Sigmoid colon (tissue), 7 donors: ENCODE measurements at places on chromosomes 5 and 9.

GRCh38 chr5:172903790-172904189 is 55.4 kb upstream of the RPL26L1 start:
- peak; percentile 88 for DNase-seq
- peak overlapping the region; percentile 87 for H3K27ac ChIP-seq
- no peak overlapping the region for H3K4me3 ChIP-seq
- no peaks in the 10 kb centered on the region for H3K27me3 ChIP-seq
- H3K36me3 ChIP-seq = peaks cover 4% of the 10 kb centered on the region

DNA sequence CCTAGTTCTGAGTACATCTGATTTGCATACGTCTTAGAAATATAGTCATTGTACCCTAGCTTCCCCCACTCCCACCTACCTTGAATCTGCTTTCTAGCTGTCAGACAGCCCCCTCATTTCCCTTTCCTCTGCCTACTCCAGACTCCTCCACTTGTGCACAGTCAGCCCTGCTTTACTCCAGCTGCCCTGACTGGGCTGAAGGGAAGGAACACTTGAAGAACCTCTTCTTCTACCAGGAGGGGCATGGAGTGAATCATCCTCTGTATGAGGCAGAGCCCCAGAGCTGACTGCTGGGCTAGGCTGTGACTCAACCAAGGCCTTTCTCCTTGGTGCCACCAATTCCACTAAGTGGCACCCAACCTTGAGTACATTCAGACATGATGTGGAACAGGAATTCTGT is 18.1 kb upstream of the ZFR start:
- no peaks in the 10 kb centered on the region for H3K36me3 ChIP-seq
- H3K4me1 ChIP-seq = no peaks in the 10 kb centered on the region
- DNase-seq = no peak
- H3K27me3 ChIP-seq = no peaks in the 10 kb centered on the region
- no peak overlapping the region for H3K27ac ChIP-seq

GRCh38 chr5:112349371-112349770 is 69.7 kb downstream of the EPB41L4A start:
- DNase-seq = no peak
- no peaks in the 10 kb centered on the region for H3K36me3 ChIP-seq
- no peak overlapping the region for H3K27ac ChIP-seq
- no peaks in the 10 kb centered on the region for H3K4me1 ChIP-seq
- no peak overlapping the region for H3K4me3 ChIP-seq

DNA sequence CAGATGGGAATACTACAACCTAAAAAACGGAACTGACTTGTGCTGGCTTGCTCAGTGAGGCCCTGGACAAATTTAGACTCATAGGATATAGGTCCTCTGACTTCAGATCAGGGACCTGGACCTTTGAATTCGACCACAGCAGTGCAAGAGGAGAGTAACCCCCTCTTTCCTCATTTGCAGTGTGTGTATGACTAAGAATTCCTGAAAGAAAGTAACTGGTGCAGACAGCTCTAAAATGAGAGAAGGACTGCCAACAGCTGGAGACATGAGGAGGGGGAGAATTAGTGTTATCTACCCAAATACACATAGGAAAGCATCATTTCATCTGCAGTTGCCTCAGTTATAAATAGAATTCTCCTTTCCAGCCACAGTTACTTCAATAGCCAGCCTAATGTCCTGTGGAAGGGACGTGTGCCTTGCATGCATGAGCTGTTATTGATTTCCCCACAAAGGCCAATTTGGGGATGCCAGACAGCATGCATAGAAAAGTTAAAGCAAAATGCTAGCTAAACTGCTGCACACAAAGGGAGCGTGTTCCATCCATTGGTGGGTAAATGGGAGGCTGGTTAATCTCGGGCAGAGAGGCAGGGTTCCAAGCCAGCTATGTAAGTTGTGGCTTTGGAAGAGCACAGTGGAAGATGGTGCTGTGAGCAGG is 442.7 kb downstream of the CDK5RAP2 start:
- H3K4me3 ChIP-seq = no peak overlapping the region
- no peak for DNase-seq
- H3K27ac ChIP-seq = no peak overlapping the region
- H3K27me3 ChIP-seq = no peaks in the 10 kb centered on the region

GRCh38 chr5:151214614-151215545 is 9.0 kb downstream of the CCDC69 start:
- H3K36me3 ChIP-seq = no peaks in the 10 kb centered on the region
- DNase-seq = no peak
- H3K4me3 ChIP-seq = no peak overlapping the region
- H3K4me1 ChIP-seq = peaks cover 73% of the 10 kb centered on the region
- no peaks in the 10 kb centered on the region for H3K27me3 ChIP-seq
- H3K27ac ChIP-seq = peak overlapping the region; percentile 90

DNA sequence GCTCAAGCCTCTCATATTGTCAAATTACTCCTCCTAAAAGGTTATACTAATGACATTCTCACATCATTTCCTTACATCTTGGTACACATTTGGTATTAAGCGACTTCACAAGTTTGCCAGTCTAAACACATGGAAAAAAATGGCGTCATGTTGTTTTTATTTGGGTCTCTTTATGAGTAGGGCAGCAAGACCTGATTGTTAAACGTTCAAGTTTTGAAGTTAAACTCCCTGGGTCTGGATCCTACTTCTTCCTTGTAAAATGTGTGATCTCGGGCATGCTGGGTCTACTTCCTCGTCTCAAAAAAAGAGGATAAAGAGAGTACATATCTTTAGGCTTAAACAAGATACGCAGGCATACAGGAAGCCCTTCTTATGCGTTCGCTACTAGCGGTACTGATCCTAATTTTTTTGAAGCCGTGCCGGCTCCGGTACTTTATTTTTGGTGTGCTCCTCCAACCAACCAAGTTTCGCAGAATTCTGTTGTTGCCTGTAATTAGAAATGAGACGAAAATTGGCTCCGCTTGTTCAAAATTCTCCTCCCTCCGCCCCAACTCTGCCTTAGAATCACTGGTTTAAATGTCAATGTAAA is 596 bp upstream of the CDC37L1 start:
- peak overlapping the region; percentile 96 for H3K4me3 ChIP-seq
- no peaks in the 10 kb centered on the region for H3K36me3 ChIP-seq
- no peak for DNase-seq
- H3K27ac ChIP-seq = peak overlapping the region; percentile 93
